ENCODE measurements at places on chromosomes 6 and 20.

GRCh38 chr6:110338820-110339470, 19.2 kb downstream of the METTL24 start:
- no peak for DNase-seq

DNA sequence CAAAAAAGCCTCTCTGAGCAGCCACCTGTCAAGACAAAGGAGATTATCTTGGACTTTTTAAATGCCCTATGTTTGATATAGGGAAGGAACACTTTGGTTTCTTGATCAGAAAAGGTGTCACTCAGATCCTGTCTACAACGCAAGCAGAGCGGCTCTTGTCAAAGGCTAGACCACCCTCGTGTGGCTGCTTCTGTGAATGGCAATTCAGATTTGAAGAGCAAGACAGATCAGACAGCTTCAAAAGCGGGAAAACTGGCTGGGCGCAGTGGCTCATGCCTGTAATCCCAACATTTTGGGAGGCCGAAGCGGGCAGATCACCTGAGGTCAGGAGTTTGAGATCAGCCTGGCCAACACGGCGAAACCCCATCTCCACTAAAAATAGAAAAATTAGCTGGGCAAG, 10.1 kb upstream of the NXT1 start:
- DNase-seq: peak; percentile 60

DNA sequence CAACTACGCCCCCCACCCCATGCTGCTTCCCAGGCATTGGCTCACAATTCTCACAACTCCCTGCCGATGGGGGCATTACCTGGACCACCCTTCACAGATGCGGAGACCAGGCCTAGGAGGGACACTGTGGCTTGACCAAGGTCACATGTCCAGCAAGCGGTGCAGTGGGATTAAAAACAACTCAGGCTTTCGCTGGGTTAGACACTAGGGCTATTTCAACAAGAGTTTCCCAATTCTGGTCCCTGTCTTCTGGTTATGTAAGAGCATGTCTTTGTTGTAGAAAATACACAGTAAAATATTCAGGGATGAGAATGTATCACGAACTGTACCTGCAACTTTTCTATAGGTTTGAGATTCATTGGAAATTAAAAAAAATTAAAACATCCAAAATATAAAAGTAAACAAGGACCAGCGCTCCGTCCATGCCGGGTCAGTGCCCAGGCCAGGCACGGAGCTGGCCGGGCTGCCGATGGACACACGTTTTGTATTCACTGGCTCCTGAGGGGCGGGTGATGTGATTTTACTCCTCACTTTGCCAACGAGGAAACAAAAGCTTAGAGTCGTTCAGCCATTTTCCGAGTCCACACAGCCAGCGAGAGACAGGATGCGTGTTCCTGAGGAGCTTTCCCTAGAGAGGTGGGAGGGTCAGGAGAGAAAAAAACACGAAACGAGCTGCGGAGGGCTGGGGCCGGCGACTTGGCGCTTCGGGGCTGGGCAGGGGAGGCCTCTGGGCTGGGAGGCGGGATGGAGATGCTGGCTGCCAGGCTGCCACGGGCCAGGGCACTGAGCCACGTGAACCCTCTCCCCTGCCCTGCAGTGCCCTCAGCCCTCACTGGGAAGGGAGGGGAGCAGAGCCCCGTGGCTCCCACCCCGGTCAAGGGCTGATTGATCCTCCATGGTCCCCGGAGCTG, 17.1 kb upstream of the VSTM2L start:
- no peak for DNase-seq

DNA sequence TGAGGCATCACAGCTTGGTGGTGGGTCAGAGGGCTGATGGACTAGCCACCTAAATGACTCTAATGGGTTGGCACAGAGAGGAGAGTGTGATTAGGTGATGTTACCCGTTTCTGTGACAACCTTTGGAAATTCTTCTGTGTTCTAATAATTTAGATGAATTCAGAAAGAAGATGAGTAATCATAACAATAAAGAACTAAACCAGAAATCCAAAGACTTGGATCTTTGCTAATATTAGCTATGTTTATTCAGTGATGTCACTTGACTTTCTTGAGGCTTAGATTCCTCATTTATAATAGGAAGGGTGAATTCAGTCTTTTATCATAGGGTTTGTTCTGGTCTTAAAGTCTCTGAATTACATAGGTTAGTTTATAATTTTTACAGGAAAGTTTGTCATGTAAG, 19.9 kb downstream of the CRYBG1 start:
- DNase-seq: no peak

DNA sequence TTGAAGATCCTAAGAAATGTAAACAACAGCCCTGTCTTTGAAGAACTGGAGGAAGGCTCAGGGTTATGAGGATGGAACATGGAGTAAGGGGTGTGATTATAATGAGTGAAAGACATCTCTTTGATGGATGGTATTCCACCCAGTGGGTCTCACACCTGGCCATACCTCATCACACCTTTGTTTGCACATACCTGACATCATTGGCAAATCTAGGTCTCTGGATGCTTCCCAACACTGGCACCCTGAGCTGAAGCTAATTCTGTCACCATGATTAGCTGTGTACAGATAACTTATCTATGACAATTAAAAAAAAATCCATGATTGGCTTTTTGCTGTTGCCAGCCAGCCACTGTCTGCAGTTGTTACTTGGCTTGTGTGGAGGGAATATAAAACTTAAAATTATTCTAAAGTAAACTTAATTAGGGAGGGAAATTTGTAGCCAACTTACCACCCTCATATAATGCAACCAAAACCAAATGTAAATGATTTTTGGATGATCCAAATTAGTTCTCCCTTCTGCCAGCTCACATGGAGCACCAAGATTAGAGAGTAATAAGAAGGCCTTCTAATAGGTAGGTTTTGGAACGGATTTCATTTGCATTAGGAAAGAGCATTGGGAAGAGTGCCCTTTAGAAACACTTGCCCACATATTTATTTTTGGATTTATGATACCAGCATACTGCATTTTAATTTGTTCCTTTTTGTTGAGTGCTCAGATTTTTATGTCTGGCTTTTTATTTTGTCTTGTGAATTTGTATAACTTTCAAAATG, 249.5 kb downstream of the SOX4 start:
- no peak for DNase-seq

DNA sequence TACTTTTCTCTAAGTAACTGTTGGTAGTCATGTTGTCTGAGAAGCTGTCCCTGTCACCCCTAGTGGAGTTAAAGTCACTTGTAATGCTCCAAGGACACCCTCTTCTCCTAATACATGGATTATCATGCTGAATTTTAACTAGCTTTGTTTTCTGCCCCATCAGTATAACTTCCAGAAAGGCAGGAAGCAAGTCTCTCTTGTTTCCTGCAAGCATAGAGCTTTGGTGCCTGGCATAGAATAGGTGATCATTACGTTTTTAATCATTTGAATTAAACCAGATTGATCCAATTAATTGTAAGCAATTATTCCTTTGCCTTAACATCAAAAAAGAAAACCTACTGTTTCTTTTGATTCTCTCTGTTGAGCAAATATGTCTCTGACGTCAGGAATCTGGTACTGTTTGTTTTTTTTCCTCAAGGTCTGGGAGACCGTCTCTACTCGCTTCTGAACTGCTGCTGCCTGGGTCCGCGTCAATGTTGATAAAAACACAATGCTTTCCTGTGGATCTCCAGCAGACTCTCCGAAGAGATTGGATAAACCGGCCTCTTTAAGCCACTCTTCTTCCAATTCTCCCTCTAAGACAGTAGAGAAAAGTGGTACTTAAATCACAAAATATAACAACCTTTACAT, 71.8 kb downstream of the ARHGAP18 start:
- DNase-seq: no peak

DNA sequence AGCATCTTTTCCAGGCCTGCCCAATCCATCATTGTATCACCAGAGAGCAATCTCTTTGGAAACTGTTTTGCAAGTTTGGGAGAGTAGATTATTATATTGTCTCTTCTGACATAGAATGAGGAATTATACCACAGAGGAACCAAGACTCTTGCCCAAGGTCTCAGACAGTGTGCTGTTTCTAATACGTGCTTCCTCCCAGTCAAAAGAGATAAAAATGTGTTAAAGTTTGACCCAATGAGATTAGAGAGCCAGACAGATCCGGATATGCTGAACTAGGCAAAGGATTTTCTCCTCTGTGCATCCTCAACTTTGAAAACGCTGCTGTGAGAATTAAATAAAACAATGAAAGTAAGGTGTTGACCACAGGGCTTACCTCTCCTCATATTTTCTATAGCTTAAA, 18.6 kb upstream of the NT5E start:
- no peak for DNase-seq

GRCh38 chr6:128368213-128368944, 152.0 kb downstream of the PTPRK start:
- DNase-seq: no peak

GRCh38 chr6:147381712-147382111, 126.8 kb upstream of the SAMD5 start:
- no peak for DNase-seq

DNA sequence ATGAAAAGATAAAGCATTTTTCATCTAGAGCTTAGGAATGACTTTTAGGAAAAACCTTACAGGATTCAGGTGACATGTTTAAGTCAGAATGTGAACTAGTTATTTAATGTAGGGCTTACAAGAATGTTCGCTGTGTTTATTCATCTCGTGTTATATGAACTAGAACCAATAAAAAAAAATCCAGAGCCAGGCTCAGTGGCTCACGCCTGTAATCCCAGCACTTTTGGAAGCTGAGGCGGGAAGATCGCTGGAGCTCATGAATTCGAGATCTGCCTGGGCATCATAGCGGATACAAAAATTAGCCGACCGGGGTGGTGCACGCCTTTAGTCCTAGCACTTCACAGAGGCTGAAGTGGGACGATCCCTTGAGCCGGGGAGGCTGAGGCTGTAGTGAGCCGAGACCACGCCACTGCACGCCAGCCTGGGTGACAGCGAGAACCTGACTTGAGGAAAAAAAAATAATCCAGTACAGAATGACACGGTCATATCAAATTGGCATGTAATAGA, 46.3 kb downstream of the OR2B2 start:
- DNase-seq: no peak

GRCh38 chr6:125183391-125183790, 29.8 kb downstream of the TPD52L1 start:
- DNase-seq: no peak

DNA sequence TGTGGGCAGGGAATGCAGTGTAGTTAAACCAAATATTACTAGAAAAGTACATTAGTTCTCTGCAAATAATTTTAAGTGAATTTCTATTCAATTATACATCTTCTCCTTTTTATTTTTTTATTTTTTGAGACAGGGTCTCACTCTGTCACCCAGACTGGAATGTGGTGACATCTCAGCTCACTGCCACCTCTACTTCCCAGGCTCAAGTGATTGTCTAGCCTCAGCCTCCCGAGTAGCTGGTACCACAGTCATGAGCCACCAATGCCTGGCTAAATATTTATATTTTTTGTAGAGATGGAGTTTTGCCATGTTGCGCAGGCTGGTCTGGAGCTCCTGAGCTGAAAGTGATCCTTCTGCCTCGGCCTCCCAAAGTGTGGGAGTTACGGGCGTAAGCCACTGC, 76.1 kb downstream of the ITCH start:
- no peak for DNase-seq

- peak; percentile 52 for DNase-seq
Measured at GRCh38 chr6:125746731-125747588, 2.5 kb upstream of the HEY2 start.

- no peak for DNase-seq
Measured at GRCh38 chr6:148611213-148611612, 135.6 kb upstream of the UST start.

- DNase-seq: no peak
Measured at GRCh38 chr6:139423037-139423703, 48.7 kb upstream of the CITED2 start.

DNA sequence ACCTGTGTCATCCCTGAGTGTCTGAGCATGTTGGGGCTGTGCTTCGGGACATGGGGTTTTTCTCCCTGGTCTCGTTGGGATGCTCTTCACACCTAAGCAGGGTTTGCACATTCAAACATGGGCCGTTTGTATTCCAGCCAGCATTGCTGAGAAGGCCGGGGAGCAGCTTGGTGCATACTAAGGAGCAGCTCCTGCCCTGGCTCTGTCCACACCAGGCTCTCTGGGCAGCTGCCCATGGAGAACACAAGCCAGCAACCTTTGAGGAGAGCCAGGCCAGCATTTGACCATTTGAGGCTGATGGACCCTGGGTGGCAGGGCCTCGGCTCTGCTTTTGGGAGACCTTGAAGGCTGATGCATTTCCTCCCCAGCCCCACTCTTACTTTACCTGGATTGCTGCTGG, 92.1 kb downstream of the PHACTR3 start:
- DNase-seq: no peak

GRCh38 chr6:128803911-128804310, 79.0 kb upstream of the LAMA2 start:
- DNase-seq: no peak

DNA sequence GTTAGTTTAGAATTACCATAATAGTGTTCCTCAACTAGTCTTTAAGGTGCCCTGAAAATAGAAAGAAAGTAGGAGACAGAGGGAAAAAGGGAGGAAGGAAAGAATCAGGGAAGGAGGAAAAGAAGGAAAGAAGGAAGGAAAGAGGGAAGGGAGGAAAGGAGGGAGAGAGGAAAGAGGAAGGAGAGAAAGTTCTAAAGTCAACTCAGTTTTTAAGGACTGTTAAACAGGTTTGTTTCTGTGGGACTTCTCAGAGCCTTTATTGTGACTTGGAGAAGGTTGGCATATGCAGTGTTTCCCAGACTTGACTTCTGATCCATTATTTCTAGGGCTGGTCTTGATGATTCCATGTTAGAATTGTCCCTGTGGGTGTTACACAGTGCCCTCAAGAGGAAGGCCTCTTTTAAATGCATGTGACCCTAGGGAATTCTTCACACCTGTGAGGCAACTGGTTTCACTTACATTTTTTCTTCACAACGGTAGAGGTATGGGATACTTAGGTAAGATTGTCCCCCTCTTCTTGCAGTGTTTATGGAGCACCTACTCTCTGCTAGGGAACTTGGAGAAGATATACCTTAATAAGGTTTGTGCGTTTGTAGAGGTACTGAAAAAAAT, 132.7 kb upstream of the GMDS start:
- DNase-seq: no peak

DNA sequence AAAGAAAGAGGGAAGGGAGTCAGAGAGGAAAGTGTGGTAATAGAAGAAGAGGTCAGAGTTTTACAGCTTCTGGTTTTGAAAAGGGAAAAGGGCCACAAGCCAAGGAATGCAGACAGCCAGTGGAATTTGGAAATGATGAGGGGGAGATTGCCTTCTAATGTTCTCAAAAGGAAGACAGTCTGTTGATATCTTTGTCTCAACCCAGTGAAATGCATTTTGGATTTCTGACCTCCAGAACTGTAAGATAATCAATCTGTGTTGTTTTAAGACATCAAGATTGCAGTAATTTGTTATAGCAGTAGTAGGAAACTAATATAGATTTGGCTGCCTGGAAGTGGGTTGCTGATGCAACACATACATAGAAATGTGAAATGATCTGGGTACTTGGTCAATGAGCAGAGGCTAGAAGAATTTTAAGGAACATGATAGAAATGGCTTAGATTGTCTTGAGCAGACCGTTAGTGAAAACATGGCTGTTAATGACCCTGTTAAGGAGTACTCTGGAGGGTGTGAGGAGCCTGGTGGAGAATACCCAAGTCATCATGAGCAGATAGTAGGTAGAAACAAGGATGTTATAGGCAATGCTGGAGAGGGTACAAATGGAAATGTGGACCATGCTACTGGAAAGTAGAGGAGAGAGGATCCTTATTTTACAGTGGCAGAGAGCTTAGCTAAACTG, 255.8 kb upstream of the RAB32 start:
- DNase-seq: no peak
